HS-27A (cell line): ENCODE measurements at places on chromosomes 6 and 20.

DNA sequence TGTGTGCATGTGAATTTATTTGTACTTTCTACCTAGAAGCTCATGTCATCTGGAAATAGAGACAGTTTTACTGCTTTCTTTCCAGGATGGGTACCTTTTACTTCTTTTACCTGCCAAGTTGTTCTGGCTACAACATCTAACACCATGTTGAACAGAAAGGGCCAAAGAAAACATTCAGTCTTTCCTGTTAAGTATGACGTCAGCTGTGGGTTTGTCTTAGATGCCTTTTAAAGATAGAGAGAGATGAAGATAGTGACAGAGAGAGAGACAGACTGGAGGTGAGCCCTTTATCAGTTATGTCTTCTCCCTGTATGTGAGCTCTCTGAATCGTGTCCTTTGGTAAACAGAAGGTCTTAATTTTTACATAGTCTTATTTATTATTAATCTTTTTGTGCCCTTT is 3.4 kb upstream of the DACT2 start:
- no peak for DNase-seq

DNA sequence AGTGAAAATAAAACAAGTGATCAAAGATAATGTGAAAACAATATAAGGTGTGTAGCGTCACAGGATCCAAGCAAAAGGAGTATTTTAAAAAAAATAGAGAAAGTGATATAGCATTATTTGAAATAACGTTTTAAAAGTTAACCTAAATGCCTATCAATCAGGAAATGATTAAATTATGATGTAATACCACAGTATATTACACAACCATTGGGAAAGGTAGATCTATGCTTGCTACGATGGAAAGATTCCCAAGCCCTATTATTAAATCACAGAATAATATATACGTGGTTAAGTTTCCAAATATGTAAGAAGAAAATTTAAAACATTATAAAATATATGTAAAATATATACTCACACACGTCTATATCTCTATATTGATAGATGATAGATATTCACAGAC is 15.4 kb upstream of the TCF21 start:
- no peak for DNase-seq

- DNase-seq, result peak; percentile 34
These were observed 185.6 kb downstream of the TSHZ2 start for GRCh38 chr20:53157443-53158408.

GRCh38 chr6:32290886-32291450 is 67.1 kb upstream of the NOTCH4 start:
- no peak for DNase-seq

- DNase-seq, result no peak
These were observed 653 bp downstream of the NAA20 start for GRCh38 chr20:20017844-20018185.

- no peak for DNase-seq
These were observed 177.2 kb downstream of the CLIC5 start for GRCh38 chr6:45838451-45838850.

DNA sequence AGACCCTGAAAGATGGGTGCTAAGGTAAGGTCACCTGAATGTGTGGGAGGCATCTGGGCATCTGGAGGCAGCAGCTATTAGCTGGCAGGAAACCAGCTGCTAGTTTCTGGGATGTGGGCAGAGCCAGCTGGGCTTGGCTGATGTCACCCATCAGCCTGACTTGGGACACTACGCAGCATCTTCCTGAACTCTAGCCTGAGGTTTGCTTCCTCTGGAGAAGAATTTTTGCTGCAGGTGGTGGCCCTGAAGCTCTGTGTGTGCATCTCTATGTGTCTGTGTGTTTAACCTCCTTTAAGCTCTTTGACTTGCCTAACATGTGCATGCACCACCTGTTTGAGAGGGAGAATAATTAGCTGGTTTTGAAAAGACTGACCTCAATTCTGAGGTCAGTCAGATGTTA is 465.1 kb upstream of the CHD6 start:
- DNase-seq, result no peak

DNA sequence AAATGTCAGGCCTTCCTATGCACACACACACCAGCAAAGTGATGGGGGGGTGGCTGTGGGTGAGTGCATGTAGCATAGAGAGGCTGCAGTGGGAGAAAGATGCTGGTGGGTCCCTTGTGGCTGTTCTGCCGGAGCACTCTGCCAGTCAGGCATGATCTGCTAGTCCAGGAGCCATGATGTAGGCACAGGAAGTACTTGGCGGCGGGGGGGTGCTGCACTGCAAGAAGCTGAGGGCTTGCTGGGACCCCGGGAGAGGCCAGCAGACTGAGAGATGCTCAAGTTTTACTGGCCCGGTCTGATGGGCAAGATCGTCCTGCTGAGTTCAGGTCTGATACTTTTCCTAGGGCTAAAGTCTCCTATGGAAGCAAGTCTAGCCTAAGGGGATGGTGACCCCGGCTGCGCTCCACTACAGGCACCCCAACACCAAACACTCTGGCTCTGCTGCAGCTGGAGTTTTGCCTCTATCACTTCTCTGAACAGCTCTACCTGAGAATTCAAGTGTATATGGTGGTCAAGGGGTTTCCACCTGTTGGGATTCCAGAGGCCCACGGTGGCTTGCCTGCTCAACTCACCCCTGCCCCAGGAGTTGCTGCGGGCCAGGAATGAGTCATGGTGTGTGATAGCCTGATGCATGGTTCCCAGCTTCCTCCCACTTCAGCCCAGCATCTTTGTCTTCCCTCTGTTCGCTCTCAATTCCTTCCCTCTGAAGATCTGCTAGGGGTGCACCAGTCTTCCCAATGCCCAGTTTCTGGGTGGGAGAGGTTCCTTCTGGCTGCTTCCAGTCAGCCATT is 971.8 kb upstream of the ADGRB3 start:
- DNase-seq, result no peak

GRCh38 chr20:58497076-58497641 is 18.0 kb downstream of the APCDD1L start:
- DNase-seq, result no peak
